Endothelial cell of umbilical vein (primary cell): ENCODE measurements at places on chromosomes 6 and 20. TPM values are rescaled to one million over a fixed set of nuclear protein-coding genes. Genes with fewer than 3 reads are reported as not detected.

GRCh38 chr6:80637312-80637711 lies 530.8 kb downstream of the BCKDHB start:
- DNase-seq = no peak

GRCh38 chr20:3646651-3647050 lies 16.5 kb downstream of the GFRA4 start:
- DNase-seq = no peak

- no peak for DNase-seq
Observed at GRCh38 chr20:61696181-61696735, 369.4 kb downstream of the TAF4 start.

EFCAB8 gene
- total RNA-seq = 0.31 and 0.60 TPM in 2 replicates
